Stimulated activated CD8-positive, alpha-beta memory T cell treated with anti-CD3 and anti-CD28 coated beads, Interleukin-7, amount 100 ng/mL, for 1 hour (primary cell): ENCODE measurements at places on chromosomes 6 and 20.

- no peak for DNase-seq
Measured at GRCh38 chr6:247351-247750, 44.9 kb upstream of the DUSP22 start.

- DNase-seq, result no peak
Measured at GRCh38 chr6:42818878-42819277, 37.0 kb downstream of the BICRAL start.

GRCh38 chr6:52135217-52135616 lies 47.8 kb upstream of the PKHD1 start:
- DNase-seq, result no peak

GRCh38 chr6:105646391-105646867 lies 243.5 kb upstream of the PREP start:
- DNase-seq, result no peak

GRCh38 chr20:8293750-8294149 lies 161.7 kb downstream of the PLCB1 start:
- DNase-seq, result no peak

- DNase-seq, result no peak
Measured at GRCh38 chr6:26543953-26544352, 5.8 kb downstream of the HMGN4 start.

GRCh38 chr20:51460163-51460562 lies 82.4 kb downstream of the NFATC2 start:
- DNase-seq, result no peak

DNA sequence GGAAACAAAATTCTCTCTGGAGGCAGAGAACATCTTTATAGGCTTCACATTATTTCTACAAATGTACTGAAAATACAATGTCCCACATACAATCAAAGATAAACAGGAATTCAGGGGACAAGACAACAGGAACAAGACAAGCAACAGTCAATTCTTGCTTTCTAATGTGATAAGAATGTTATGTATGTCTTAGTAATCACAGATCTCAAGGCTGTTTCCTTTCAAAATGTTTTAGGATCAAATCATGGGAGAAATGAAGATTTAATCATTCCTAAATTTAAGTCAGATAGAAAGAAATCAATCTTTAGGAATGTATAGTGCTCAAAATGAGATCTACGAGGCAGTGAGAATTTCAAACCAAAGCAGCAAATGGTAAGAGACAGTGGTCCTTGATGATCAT lies 32.1 kb downstream of the NEDD9 start:
- no peak for DNase-seq

GRCh38 chr6:97059473-97059872 lies 134.9 kb downstream of the KLHL32 start:
- no peak for DNase-seq

DNA sequence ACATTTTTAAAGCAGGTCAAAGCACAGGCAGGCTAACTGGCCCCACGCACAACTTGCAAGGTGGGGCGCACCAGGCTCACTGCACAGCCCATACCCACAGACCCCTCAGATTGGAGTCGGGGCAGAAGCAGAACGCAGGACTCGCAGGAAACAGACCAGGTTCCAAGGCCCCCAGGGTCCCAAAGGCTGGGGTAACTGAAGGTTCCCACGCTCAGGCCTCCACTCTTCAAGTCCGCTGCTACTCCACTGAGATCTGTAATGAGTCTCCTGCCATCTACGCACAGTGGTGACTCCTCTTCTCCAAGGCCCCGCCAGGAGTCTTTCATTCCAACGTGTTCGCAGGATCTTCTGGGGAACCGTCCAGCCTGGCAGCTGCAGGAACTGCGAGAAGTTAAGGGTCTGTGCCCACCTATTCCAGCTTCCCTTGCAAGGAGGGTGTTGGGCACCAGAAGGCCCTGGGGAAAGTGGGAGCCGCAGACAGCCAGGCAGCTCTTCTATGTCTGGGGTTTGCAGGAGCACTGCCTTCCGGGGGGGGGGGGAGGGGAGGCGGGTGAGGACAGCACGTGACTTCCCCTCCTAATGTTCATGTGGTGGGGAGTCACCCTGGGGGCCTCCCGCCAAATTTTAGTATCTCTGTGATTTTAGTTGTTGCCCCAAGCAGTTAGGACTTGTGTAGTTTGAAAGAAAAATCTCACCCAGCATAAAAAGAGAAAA lies 2.0 kb upstream of the TAF4 start:
- DNase-seq, result no peak

DNA sequence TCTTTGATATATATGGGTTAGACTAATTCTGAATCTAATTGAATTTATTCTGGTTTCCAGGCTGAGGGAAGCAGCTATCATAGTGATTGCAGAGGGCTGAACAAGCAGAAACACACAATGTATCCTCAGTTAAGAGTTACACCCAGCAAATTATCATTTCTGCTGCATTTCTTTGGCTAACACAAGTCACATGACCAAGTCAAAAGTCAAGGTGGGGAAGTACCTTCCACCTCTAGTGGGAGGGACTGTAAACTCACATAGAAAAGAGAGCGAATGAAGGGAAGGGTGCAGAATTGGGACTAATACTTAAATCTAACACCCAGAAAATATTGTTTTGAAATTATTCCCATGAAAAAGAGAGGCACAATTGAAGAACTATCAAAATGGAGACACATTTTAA lies 719.7 kb upstream of the MMS22L start:
- DNase-seq, result no peak

DNA sequence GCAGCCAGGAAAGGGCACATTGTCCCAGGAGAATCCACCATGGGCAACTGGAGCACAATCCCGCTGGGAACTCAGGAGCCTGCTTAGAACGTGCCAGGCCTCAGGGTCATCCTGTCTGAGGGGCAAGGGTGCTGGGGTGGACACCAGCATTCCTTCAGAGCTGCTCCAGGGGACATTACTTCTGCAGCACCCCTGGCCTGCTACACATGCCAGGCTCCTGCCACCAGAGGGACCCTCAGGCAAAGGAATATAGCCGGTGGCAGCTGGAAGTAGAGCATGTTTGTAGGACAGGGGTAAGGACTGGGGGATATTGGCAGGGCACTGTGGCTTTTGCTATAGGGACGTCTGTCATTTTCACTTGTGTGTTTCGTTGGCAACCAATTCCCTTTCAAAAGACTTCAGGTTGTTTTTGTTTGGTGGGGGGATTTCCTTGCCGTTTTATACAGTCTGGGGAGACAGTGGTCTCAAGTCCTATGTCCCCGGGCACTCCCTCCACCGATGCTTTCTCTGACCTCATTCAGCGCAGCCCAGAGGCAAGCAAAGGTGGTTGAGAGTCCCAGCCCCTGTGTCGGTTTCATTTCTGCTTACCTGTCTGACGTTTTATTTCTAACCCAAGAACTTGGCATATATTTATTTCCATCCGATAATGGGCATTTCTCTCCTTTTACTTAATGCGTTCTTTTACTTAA lies 130.8 kb downstream of the JPH2 start:
- DNase-seq, result peak; percentile 35

DNA sequence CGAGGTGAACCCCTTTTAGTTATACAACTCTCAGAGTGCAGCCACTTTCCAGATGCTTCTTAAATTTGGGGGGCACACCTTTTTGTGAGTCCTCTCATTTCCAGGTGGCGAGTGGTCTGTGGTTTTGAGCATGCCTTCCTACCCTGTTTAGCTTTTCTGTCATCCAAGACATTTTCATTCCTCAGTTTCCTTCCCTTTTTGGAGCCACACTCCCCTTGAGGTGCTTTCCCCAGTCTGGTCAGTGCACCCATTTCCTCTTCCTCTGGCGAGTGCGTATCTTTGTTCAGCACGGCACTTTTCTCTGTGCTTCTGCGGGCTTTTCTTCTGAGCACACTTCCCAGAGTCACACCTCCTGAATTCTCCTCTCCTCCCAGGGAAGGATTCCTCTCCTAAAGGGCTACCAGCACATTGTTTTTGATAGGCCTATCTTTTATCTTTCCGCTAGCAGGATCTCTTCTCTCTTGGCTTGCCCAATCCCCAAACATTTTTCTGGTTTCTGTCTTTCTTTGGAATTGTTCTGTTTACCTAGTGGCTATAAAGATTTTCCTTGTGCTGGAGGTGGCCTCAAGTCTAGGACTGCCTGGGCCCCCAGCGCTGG lies 1.4 kb downstream of the PHF20 start:
- DNase-seq, result no peak

- no peak for DNase-seq
Measured at GRCh38 chr6:35120746-35121145, 20.4 kb downstream of the TCP11 start.

DNA sequence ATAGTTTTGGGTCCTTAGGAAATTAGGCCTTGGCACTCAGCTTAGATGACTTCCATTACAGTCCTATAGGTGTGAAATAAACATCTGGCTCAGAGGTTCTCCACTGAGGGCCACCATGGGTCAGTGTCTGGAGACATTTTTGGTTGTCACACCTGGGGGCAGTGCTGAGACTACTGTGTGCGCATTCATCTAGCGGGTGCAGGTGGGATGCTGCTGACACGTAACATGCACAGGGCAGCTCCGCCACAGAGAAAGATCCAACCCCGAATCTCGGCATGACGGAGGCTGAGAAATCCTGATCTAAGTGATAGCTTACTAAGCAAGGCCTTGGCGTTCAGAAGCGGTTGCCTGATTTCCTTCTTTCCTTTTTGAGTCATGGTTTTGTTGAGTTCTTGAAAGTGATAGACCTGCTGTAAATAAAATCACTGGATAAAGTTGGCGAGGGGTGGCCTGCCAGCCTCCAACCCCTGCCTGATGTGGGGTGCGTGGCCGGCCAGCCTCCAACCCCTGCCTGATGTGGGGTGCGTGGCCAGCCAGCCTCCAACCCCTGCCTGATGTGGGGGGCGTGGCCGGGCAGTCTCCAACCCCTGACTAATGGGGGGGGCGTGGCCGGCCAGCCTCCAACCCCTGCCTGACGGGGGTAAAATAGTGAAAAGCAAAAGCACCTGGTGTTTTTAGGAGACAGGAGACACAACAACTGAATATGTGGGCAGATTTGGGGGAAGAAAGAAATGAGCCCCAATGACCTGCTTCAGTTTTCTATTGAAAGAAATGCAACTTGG lies 158.1 kb downstream of the CDH26 start:
- DNase-seq, result no peak

- DNase-seq, result no peak
Measured at GRCh38 chr6:26604026-26604425, 7.3 kb downstream of the ABT1 start.

GRCh38 chr20:36320898-36321695 lies 15.0 kb downstream of the DLGAP4 start:
- no peak for DNase-seq

DNA sequence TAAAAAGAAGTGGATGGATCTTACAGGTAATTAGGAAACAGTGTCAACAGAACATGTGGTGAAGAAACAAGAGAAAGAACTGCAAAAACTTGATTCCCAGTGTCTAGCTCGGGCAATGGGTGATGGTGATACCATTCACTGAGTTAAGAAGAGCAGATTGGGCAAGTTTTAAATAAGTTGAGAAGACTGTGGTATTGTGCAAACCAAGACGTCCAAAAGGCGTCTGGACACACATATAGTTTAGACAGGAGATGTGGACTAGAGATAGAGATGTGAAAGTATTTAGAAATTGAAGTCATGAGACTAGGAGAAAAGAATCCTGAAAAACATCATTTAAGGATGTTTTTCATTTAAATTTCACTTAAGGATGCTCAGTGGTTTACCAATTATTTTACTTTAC lies 53.9 kb downstream of the CDK19 start:
- no peak for DNase-seq

- DNase-seq, result no peak
Measured at GRCh38 chr20:46691196-46691595, 2.0 kb upstream of the TP53RK start.

DNA sequence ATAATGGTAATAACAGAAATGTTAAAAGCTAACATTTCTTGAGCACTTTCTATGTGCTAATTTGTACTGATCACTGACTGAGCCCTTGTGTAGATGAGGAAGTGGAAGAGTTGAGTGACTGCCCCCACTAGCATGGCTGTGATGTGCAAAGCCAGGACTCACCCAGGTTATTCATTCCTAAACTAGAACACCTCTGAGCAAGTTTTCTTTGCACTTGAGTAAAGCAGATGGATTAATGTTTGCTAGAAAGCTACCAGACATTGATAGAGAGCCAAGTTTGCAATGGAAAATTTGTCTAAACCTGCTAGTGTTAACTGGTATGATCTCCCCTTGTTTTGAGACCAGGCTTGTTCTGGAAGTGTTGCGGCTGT lies 467.4 kb upstream of the PLCB4 start:
- DNase-seq, result no peak

DNA sequence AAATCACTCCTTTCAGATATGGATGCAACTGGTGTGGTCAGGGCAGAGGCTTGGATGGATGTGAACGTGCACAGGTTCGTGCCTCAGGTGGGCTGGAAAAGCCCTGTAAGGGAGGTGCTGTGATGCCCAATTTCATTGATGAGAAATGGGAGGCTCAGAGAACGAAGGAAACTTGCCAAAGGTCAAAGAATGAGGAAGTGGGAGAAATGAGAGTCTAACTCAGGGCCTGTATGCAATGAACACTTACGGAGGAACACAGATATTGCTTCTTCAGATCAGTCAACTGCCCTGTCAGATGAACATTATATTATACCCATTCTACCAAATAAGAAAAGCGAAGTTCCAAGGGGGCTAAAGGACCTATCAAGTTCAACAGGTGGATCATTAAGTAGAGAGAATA lies 134.7 kb downstream of the RCAN2 start:
- DNase-seq, result no peak

- DNase-seq, result no peak
Measured at GRCh38 chr6:125753218-125753936, 3.9 kb downstream of the HEY2 start.

- DNase-seq, result no peak
Measured at GRCh38 chr6:159254186-159254585, 85.0 kb downstream of the FNDC1 start.

GRCh38 chr6:16511723-16512489 lies 249.4 kb downstream of the ATXN1 start:
- DNase-seq, result peak; percentile 22

- DNase-seq, result peak; percentile 24
Measured at GRCh38 chr6:3732345-3733141, 19.0 kb downstream of the PXDC1 start.

- no peak for DNase-seq
Measured at GRCh38 chr6:24766680-24767462, 7.9 kb upstream of the GMNN start.

DNA sequence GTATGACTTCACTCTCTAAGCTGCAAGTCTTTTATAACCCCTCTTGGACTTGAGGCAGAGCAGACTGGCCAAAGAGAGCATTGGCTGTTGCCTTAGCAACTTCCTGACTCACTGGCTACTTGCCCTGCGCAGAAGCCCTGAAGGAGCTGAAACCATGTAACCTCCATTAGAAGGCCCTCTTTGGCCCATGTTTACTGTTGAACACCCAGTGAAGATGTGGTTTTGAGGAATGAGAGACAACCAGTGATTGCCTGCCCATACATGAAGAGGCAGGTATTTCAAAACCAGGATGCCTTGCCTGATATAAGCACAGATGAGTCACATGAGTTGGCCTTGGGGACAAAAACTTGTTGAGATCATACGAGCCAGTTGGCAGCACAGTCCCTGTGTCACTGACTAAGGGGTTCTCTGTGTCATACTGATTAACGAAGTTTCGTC lies 182.5 kb downstream of the EDN1 start:
- DNase-seq, result no peak

- DNase-seq, result no peak
Measured at GRCh38 chr6:131001111-131001736, 61.8 kb downstream of the EPB41L2 start.
